Foreskin keratinocyte (primary cell): ENCODE measurements at places on chromosomes 11 and 22.

DNA sequence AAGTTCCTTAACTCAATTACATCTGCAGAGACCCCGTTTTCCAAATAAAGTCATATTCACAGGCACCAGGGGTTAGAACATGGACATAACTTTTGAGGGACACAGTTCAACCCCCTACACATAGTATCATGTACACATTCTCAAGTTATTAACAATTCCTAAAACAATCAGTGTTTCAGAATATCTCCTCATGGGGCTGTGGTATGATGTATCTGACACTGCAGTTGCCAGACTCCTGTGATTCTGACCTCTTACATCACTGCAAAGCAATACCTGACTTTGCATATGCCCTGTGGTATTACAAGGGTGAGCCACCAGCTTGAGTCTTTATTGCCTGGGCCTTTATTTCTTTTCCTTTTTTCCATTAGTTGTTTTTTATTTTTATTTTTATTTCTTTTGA lies 141.7 kb downstream of the COMMD9 start:
- DNase-seq = no peak

- DNase-seq = no peak
Observed at GRCh38 chr22:38964989-38965388, 7.6 kb downstream of the APOBEC3A start.

DNA sequence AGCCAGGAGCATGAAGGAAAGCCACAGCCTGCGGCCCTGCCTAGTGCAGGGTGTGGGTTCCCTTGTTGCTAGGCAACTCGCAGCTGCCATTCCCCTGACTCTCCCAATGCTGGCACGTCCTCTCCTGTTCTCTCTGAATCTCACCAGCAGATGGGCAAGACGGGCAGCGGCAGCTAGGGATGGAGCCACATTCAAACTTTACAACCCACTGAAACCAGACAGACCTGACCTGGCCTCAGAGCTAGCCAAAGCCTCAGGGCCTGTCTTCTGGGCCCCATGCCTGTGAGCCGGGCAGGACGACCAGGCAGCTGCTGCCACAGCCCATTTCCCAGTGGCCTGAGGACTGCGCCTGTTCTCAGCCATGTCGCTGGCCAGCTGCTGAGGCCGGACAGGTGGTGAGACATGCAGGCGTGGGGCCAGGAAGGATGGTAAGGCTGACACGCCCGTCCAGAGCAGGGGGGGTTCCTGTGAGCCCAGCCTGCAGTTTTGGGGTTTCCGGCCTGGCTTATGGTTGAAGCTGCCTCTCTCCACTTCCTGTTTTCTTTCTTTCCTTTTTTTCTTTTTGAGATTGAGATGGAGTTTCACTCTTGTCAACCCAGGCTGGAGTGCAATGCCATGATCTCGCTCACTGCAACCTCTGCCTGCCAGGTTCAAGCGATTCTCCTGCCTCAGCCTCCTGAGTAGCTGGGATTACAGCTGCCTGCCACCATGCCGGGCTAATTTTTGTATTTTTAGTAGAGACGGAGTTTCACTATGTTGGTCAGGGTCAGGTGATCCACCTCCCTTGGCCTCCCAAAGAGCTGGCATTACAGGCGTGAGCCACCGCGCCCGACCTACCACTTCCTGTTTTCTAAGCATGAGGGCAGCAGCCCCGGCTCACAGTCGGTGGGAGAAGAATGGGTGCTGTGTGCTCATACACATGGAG lies 4.1 kb downstream of the SUN2 start:
- DNase-seq = peak; percentile 84

DNA sequence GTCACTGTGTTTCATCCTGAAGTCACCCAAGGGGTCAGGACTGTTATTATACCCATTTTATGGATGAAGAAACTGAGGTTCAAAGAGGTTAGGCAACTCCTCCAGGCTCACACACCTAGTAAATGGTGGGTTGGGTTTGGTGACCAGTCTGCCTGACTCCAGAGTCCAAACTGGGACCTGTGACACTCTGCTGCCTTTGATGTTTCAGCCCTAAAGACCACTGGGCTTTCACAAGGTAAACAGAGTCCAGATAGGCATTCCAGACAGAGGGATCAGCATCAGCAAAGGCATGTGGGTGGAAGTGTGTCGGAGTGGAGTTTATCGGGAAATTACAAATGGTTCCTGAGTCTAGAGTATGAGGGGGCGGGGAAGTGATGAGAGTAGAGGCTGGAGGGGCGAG lies 38.5 kb downstream of the MICAL2 start:
- no peak for DNase-seq

- DNase-seq = no peak
Observed at GRCh38 chr11:3203221-3204043, 15.2 kb downstream of the MRGPRG start.

DNA sequence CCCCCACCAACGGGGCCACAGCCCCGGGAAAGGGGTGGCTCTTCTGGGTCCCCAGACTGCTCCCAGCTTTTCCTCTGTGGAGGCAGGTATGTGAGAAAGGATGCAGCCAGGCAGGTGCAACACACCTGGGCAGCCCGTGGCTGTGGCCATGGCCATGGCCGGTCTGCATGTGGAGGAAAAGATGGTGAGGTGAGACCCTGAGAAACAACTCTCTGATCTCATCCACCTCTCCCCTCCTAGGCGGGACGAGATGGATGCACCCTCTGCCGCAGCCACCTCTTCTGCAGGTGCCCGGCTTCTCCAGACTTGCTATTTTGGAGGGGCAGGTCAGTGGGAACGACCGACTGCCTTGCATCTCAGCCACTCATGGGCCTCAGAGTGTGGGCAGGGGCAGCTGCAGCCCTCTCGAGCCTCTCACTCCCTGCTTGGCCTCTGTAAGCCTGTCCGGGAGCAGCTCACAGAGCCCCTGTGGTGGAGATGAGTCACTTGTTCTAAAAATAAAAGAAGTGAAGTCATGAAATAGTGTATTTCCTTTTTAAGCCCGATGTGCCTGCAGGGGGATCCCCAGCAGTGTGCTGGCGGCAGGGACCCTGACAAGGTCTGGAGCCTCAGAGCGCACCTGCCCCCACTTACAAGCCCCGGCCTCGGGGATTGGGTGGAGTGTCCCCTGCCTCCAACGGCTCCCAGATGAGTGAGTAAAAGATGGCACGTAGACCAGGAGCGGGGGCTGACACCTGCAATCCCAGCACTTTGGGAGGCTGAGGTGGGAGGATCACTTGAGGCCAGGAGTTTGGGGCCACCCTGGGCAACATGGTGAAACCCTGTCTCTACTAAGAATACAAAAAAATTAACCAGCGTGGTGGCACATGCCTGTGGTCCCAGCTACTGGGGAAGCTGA lies 10.7 kb downstream of the SMIM38 start:
- DNase-seq = peak; percentile 66

DNA sequence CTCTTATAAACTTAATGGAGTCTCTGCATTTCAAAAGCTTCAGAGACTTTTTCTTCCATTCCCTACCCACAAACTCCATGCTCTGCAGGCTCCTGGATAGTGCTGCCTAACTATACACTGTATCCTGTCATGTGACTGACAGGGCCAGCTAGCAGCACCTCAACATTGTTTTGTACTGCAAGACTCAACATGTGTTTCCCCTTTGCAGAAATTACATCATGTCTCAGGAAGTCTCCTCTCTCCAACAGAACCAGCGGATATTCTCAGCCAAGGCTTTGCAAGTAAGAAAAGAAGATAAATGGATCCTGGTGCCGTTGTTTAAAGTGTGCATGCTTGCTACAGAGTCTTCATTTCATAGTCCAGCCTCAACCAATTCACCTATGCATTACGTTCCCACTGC lies 164.0 kb upstream of the UBASH3B start:
- DNase-seq = peak; percentile 90

DNA sequence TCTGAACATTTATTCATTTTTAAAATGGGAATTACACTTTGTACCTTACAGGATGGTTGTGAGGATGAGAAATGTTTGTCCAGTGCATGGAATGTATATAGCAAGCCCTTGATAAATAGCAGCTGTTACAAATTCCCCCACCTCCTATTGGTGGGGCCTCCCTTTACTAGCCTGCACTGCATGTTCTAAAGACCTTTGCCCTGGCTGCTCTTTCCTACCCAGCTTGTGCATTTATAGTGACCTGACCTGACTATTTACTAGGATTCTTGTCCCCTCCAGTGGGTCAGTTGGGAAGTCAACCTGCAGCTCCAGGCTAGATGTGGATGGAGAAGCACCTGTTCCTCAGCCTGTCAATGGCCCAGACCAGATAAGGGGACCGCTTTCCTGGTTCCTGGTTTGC lies 180.3 kb downstream of the HIPK3 start:
- DNase-seq = no peak

DNA sequence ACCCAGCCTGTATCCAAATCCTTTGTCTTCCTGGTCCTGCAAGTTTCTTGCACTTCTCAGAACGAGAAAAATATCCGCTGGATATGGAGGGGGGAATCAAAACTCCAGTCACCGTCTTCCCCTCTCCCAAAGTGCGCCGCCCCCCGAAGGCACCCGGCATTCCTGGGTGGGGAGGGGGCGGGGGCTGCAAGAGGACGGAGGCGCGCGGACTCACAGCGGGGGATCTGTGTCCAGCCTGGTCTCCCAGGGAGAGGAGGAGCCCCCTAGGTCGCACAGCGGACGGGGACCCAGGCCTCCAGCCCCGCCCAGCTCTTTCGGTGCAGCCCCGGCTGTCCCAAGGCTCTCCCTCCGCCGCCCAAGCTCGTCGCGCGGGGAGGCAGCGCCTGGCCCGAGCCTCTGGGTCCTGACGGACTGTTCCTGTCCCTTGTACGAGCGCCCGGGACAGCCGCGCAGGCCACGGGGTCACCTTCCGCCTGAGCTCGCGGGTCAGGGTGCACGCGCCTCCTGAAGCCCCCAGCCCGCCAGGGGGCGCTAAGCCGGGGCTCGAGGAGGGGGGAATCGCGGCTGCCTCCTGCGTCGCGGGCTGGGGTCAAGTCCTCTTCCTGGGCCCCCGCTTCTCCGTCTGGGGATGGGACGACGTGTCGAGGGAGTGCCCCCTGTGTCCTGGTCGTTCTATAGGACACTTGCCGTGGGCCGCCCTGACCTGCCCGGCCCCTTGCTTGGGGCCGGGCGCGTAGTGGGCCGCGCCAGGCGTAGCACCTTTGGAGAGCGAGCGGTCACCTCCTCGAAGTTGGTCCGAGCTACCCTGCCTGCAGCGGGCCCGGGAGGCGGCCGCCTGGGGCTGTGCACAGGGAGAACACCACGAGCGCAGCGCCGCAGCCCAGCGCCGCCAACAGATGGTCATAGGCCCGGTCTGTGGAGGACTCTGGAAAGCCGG lies 2.4 kb upstream of the WNT11 start:
- peak; percentile 29 for DNase-seq

DNA sequence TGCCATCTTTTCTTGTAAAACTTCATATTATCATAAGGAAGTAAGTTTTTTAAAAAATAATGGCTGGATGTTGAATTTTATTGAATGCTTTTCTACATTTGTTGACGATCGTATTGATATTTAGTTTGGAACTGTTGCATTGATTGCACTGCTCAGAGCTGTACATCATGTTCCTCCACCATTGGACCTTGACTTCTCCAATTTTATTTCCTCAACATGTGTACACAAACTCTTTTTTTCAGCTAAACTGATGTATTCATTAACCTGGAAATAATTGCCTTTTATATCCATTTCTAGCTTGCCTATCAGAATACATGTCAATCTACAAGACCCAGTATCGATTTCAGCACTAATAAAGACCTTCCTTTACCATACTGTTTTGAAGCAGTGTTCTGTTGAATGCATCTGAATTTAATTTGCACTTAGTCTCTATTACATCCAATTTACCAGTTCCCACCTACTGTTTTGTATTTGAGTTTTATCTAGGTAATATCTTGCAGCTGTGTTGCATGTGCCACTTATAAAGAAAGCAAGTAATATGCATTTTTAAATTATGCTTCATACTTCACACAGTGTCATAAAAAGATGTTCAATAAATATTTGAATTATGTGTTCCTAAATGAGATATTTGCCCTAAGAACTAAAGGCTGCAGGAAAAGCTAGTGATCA lies 5.5 kb downstream of the CEP57 start:
- DNase-seq = no peak
